Right renal cortex interstitium (tissue), 3 donors: ENCODE measurements at places on chromosomes 2 and 18. TPM values are rescaled to one million over a fixed set of nuclear protein-coding genes. Genes with fewer than 3 reads are reported as not detected.

The PSMD1 gene
- 107 TPM for polyA plus RNA-seq

The TBR1 gene
- 0.04 TPM for polyA plus RNA-seq

The LRP2 gene
- polyA plus RNA-seq: 162 TPM

The GREB1L gene
- polyA plus RNA-seq: 2.3 TPM

The SPTBN1 gene
- polyA plus RNA-seq: 225 TPM

The CAB39 gene
- 91.3 TPM for polyA plus RNA-seq

The RUFY4 gene
- polyA plus RNA-seq: 0.24 TPM

The TUBA3E gene
- 0.12 TPM for polyA plus RNA-seq

The ARHGAP28 gene
- polyA plus RNA-seq: 69.3 TPM

The MEP1B gene
- not detected for polyA plus RNA-seq

The ESPNL gene
- polyA plus RNA-seq: 0.39 TPM

GRCh38 chr2:134174711-134175110 lies 79.2 kb upstream of the MGAT5 start:
- no peak for DNase-seq

- no peak for DNase-seq
These were observed 97.9 kb upstream of the CYRIA start for GRCh38 chr2:16763493-16763899.

DNA sequence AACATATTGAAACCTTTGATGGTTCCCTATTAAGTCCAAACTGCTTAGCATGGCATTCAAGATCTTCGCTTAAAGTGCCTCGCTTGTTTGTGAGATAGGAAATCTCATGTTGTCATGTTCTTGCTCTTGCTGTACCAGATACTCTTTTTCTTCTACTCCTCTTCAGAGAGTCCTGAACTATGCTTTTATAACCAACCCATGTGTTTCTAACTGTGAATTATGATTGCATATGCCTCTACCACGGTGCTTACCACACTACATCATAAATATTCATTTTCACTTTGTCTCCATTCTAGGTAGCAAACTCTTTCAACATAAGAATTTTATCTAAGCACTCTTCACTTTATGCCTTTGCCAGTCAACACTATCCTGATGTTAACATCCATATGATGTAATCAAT lies 23.6 kb downstream of the STAT4 start:
- DNase-seq: no peak

GRCh38 chr2:102224824-102225739 lies 38.3 kb downstream of the IL1RL2 start:
- no peak for DNase-seq

- DNase-seq: no peak
These were observed 12.1 kb downstream of the HK2 start for GRCh38 chr2:74845991-74846390.

- peak; percentile 27 for DNase-seq
These were observed 97.1 kb downstream of the COL5A2 start for GRCh38 chr2:189082376-189082975.

- DNase-seq: no peak
These were observed 37.5 kb downstream of the PAX8 start for GRCh38 chr2:113240915-113241911.

DNA sequence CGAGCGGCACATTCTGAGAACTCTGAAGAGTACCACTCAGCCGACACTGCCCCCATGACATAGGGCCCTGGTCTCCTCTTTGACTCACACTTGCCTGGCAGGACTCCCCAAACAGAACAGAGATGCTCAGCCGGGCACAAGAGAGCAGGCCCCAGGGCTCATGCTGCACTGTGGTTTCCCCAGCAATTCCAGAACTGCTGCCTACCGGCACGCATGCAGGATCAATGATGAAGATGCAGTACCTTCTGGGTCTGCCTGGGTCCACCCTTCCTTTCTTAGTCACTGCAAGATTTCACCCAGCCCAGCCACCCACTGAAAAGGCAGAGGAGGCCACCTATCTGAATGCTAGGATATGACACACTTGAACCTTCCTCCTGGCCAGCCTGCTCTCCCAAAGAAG lies 49.4 kb downstream of the BCL11A start:
- DNase-seq: no peak

DNA sequence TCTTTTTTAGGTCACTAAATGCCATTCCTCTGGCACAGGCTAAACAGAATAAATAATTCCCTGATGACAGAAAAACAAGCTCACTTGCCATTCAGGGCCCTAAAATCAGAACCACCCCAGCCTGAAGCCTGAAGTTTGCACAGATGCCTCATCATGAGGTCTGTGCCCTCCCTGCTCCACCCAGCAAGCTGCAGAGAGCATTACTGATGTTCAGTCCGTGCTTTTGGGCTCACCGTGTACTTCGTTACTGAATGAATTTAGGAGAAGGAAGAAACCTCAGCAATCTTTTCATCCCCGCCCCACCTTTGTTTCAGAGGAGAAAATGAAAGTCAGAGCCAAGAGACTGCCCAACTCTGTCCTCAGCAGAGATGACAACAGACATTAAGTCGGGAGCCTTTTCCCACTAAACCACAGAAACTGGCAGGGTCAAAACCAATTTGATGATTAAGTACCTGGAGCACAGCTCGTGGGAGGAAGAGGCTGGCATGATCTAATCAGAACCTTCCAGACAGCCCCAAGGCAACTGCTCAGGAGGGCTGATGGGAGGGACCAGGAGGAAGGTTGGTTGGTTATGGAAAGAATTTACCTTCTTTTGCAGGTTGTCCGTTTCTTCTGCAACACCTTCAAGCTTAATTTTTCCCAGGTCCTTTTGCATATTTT lies 122.7 kb downstream of the LAMA1 start:
- no peak for DNase-seq

DNA sequence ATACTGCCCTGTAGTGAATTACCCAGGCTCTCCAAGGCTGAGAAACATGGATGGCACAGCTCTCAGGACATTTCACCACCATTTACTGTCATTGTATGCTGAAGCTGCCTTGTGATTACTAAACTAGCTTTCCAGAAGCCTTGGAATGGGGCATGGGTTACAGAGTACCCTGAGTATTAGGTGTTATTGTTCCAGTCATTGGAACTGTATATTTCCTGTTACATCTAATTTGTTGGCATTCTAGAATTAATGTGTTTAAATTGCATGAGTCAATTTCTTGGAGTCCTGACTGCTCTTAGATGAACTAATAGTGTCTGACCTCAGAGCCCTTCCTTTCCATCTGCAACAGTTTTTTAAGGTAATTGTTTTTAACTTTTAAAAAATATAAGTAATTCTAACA lies 9.0 kb downstream of the DGUOK start:
- no peak for DNase-seq

- DNase-seq: no peak
These were observed 240.0 kb upstream of the GULP1 start for GRCh38 chr2:188051706-188052105.

DNA sequence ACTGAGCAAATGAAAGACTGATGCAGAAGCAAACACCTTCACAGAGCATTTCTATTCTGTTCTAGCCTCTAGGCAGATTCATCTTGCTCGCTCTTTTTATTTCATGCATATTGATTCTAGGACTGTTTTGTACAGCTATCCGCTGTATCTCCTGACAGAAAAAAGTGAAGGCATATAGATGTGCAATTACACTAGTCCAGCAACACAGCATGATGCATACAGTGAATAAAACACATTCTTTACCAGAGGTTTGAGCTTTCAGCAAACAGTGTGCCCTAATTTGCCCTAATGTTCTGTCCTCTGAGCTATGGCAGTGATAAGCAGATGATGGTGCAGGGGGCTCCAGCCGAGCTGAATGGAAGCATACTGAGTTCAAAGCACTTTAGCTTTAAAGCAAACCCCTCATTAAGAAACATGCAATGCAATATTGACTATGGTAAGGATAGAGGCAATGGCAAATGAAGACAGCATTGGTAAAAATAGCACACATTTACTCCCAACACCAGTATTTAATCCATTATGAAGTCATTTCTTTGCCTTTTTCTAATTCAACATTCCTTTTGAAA lies 141.2 kb upstream of the RGPD4 start:
- no peak for DNase-seq

- no peak for DNase-seq
These were observed 143.6 kb downstream of the ALPK2 start for GRCh38 chr18:58484989-58485981.
